ENCODE measurements at places on chromosomes 1 and 21.

DNA sequence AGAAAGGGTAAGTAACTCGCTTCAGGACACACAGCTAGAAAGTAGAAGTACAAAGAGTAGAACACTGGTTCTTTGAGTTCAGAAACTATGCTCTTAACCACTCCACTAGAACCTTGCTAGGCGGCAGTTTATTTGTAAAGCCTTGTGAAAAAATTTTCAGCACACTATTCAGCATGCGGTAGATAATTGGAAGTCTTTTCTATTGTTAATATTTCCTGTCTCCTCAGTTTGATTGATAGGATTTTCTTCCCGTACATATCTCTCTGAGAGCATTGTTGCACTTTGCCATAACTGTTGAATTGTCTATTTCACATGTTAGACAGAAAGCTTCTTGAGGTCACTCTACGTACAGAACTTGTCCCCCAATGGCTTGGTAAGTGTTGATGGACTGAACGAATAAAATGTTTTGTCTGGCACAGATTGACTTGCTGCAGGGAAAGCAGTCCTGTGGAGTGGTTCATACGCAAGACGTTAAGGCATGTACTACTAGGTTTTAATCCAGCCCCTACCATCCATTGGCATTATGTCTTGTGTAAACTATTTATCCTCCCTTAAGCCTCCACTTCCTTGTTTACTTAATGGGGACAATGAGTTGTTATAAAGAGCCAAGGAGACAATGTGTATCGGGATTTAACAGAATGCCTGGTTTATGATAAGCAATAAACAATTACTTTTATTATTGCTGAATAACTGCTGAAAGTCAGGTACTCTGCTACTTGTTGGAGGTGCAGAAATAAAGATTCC, 35.8 kb downstream of the C1orf21 start:
- no peak for DNase-seq

DNA sequence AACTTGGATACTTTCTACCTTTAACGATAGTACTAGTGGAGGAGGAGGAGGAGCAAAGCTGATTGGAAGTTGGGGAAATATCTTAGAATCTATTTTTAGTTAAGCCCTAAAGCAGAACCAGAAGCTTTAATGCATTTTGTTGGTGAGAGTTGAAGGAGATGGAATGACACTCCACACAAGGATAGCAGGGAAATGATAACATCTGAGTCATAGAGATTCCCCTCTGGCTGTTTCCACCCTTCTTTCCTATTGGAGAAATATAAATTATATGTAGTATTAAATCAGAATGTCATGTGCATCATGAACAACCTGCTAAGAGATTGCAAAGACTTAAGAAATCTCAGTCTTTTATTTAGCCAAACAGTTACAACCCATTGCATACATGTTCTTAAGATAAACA, 1357.7 kb downstream of the NCAM2 start:
- DNase-seq, result no peak

GRCh38 chr1:33821291-33821690, 42.6 kb upstream of the HMGB4 start:
- no peak for DNase-seq

- DNase-seq, result peak; percentile 59
These were observed 10.3 kb downstream of the LMNA start for GRCh38 chr1:156124557-156125483.

- no peak for DNase-seq
These were observed at the start of gene S100A6 for GRCh38 chr1:153535242-153536011. Gene S100A6, minus strand, starts transcription at chr1:153535991. Its CDS starts 652 bp downstream, at chr1:153535339.

GRCh38 chr1:151655371-151655770, 43.5 kb downstream of the SNX27 start:
- DNase-seq, result no peak

DNA sequence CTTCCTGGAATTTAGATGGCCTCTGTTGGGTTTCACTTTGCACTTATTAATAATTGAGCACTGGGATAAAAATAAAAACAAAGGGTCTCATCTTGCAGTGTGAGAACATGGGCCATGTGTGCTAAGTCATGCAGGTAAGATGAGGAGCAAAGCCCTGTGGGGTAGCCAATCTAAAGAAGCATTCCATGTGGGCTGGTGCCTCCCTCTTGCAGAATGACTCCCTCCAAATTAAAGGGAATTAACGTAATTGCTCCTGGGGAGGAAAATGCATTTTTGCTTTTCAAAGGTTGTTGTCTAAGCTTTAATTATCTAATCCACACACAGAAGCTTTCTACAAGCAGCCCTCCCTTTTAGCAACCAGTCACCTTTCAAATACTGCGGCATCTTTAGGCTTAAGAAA, 69.8 kb downstream of the CDC14A start:
- DNase-seq, result no peak

GRCh38 chr1:109687641-109688499, at the start of gene GSTM1:
Gene GSTM1, plus strand, starts transcription at chr1:109687817. Its CDS starts 57 bp downstream, at chr1:109687874.
- DNase-seq, result no peak

- no peak for DNase-seq
These were observed 17.2 kb upstream of the C1QA start for GRCh38 chr1:22619252-22619651.

DNA sequence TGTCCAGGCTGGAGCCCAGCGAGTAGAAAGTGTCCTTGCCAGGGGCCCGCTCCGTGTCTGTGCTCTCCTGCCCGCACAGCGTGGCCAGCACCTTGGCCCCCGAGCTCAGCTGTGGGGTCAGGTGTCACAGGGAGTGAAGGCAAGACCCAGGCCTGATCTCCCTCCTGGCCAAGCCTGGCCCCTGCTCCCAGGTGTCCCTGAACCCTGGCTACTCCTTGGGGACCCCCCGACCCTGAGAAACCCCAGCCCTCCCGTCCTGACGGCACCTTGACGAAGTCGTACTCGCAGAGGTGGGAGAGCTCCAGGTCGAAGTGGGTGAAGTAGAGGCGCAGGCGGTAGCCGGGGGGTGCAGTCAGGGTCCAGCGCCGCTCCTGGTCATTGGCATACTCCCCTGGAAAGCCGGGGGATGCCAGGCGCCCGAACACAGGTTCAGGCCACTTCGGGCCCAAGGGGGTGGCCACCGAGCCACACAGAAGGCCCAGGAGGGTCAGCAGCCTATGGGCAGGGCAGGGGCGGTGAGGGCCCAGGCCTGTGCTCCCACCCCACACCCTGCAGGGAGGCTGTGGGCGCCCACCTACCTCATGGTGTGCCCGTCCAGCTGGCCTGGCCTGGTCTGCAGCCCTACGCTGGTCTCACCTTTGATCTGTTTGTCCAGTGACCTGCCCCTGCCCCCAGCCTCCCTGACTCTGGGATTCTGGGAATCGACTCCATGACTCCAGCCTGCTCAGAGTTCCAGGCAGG, at the start of gene MASP2:
TSS of gene MASP2 (minus strand) at position 615 of the 741 bp plus-strand sequence. CDS start at position 583, 32 bp downstream.
- no peak for DNase-seq

- DNase-seq, result no peak
These were observed 196.7 kb upstream of the VAMP3 start for GRCh38 chr1:7574121-7575040.

DNA sequence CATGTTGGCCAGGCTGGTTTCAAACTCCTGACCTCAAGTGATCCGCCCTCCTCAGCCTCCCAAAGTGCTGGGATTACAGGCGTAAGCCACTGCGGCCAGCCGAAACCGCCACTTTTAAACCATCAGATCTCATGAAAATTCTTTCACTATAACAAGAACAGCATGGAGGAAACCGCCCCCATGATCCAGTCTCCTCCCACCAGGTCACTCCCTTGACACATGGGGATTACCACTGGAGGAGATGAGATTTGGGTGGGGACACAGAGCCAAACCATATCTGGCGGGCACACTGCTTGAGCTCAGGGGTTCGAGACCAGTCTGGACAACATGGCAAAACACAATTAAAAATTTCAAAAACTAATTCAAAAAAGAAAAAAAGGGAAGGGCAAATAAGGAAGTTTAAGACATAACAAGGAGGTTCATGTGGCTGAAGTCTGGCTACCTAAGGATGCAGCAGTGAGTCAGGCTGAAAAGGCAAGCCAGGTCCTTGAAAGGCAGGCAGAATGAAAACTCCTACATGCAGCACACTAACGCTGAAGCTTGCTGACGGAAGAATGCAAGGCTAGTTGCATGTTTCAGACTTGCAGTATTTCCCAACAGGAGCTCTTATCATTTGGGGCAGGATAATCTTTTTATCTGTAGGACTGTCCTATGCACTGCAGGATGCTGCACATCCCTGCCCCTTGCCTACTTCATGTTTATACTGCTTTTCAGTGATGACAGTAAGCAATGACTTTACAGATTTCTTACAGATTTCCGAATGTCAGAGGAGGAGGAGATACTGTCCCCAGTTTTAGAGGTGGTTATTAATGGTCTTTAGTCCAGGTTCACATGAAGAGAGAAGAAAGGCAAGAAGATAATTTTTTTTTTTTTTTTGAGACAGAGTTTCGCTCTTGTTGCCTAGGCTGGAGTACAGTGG, 49.3 kb downstream of the FBXO42 start:
- DNase-seq, result no peak

- DNase-seq, result no peak
These were observed 71.4 kb downstream of the FNBP1L start for GRCh38 chr1:93519199-93519829.

- no peak for DNase-seq
These were observed 100.0 kb downstream of the SLC25A24 start for GRCh38 chr1:108100148-108100547.

DNA sequence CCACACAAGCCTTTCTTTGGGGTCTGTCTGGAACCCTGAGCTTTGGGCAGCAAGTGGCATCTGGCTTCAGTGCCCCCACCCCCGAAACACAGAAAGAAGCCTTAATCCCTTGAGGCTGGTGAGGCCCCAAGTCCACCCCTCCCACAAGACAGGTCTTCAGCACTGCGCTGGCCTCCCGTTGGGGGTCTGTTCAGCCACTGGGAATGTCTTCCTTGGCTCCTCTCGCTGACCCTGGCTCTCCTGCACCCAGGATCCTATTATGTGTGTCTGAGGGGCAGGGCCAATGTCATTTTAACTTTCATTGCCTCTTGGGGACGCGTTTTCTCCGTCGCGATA, 26.9 kb downstream of the ATP8B2 start:
- no peak for DNase-seq

Data from NCI-H187 treated with DMSO at 0.1 percent for 48 hours (cell line).